Stimulated activated CD4-positive, alpha-beta T cell treated with anti-CD3 and anti-CD28 coated beads, TNF-alpha, amount 100 ng/mL, for 48 hours (primary cell): ENCODE measurements at places on chromosomes 12 and 14.

GRCh38 chr12:3364661-3365462 is 126.1 kb upstream of the PRMT8 start:
- DNase-seq: no peak

- no peak for DNase-seq
Measured at GRCh38 chr14:69693801-69694729, 72.9 kb upstream of the SRSF5 start.

DNA sequence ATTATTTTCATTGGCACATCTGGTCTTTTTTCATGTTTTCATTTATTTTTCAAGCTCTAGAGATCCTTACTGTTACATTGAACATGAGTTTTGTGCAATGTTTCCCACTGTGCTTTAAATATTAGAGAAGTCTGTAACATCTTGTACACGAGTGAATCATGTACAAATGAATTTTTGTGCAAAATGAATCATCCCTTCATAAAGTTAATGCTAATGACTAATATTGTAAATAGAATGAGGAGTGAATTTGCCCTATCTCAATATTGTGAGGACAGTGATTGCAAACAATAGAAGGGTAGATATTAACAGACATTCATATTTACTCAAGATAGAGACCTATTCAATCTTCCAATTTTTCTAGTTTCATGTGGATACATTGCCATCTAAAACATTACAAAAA is 463.3 kb upstream of the FOXG1 start:
- no peak for DNase-seq

- DNase-seq: no peak
Measured at GRCh38 chr12:1174659-1175058, 183.6 kb downstream of the ERC1 start.

- no peak for DNase-seq
Measured at GRCh38 chr12:26239852-26240815, 44.8 kb downstream of the SSPN start.

DNA sequence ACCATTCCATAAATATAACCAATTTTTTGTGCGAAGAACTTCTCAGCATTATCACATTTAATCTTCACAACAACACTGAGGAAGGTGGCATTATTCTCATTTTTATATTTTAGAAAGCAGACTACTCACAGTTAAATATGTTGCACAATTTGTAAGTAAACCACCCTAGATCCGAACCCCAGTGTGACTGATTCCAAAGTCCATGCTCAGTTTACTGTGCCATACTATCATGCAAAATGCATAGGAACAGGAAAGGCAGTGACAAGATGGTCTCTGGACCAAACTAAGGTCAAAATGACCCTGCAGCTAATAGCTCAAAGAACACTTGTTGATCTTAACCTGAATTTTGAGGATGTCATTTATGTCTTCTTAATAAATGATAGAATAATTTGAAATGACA is 185.4 kb downstream of the GXYLT1 start:
- no peak for DNase-seq
